Activated naive CD4-positive, alpha-beta T cell treated with anti-CD3 and anti-CD28 coated beads for 36 hours (primary cell): ENCODE measurements at places on chromosomes 4 and X. TPM values are rescaled to one million over a fixed set of nuclear protein-coding genes. Genes with fewer than 3 reads are reported as not detected.

DNA sequence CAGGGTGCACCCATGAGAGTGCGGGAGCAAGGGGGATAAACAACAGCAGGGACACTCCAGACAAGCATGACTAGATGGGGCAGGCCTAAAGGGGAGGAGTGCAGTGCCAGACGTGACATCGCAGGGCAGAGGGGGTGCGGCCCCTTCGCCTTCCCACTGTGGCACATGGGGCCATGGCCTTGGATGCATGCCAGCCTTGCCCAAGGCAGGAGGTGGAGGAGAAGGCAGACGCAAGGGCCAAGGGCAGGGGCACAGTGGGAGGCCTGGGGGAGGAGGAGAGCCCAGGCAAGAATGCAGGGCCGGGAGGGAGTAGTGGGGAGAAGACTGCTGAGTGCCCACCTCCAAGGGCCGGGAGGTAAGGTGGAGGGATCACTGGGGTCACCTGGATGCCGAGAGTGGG is 21.6 kb downstream of the PNMA6E start:
- no peak overlapping the region for H3K4me3 ChIP-seq
- DNase-seq: no peak
- H3K4me1 ChIP-seq: no peaks in the 10 kb centered on the region
- H3K27me3 ChIP-seq: no peaks in the 10 kb centered on the region
- no peak overlapping the region for H3K27ac ChIP-seq

The PRR32 gene
- total RNA-seq: not detected

- no peaks in the 10 kb centered on the region for H3K27me3 ChIP-seq
- DNase-seq: no peak
- no peaks in the 10 kb centered on the region for H3K4me1 ChIP-seq
- no peaks in the 10 kb centered on the region for H3K36me3 ChIP-seq
- no peak overlapping the region for H3K4me3 ChIP-seq
Measured at GRCh38 chr4:174999407-174999806, 81.2 kb downstream of the ADAM29 start.

The GABRG1 gene
- total RNA-seq: not detected

GRCh38 chr4:182113779-182114178 is 129.4 kb upstream of the TENM3 start:
- H3K4me3 ChIP-seq: no peak overlapping the region
- H3K4me1 ChIP-seq: no peaks in the 10 kb centered on the region
- no peak for DNase-seq
- no peaks in the 10 kb centered on the region for H3K36me3 ChIP-seq
- H3K27ac ChIP-seq: no peak overlapping the region

GRCh38 chrX:72712094-72712755 is 1.9 kb downstream of the PHKA1 start:
- H3K4me3 ChIP-seq: no peak overlapping the region
- H3K36me3 ChIP-seq: no peaks in the 10 kb centered on the region
- H3K27me3 ChIP-seq: peaks cover 4% of the 10 kb centered on the region
- peaks cover 6% of the 10 kb centered on the region for H3K4me1 ChIP-seq
- H3K27ac ChIP-seq: no peak overlapping the region
- DNase-seq: no peak

DNA sequence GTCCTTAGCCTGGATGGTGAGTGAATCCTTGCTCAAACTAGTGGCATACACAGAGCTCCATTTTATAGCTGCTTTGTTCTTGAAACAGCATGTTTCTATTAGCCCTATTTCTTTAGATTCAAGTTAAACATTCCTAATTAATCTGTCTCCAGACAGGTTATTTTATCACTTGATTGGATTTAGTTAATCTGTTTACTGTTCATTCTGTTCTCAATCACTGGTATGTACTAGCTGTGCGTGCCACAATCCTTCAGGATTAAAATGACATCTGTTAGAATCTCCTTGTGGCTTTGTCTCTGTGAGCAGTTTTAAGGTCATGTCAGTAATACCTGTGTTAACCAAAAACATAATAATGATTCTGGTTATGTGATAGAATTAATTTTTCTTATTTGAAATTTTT is 36.5 kb downstream of the PTPN13 start:
- H3K27me3 ChIP-seq: peaks cover 4% of the 10 kb centered on the region
- no peaks in the 10 kb centered on the region for H3K36me3 ChIP-seq
- DNase-seq: no peak
- no peak overlapping the region for H3K4me3 ChIP-seq
- no peaks in the 10 kb centered on the region for H3K4me1 ChIP-seq

GRCh38 chrX:107718156-107718621 is 57.4 kb downstream of the TSC22D3 start:
- H3K27me3 ChIP-seq: no peaks in the 10 kb centered on the region
- peak overlapping the region; percentile 63 for H3K4me3 ChIP-seq
- H3K27ac ChIP-seq: peak overlapping the region; percentile 77

DNA sequence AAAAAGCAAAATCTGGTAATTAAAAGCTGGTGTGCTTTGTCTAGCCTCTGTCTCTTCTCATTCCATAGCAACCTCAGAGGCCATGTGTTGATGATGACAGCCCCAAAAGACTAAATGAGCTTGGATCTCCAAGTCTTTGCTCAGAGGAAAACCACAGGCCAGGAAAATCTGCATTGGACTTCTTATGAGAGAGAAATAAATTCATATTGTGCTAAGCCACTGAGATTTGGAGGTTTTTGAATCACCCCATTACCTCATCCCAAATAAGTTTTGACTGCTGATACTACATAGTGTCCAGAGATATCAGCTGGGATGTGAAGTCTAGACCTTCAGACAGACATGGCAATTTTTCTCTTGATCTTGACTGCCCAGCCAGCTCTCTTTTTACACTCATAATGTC is 178.6 kb upstream of the DIPK2B start:
- no peak for DNase-seq
- peaks cover 2% of the 10 kb centered on the region for H3K27me3 ChIP-seq
- H3K36me3 ChIP-seq: no peaks in the 10 kb centered on the region

The TIGD4 gene
- 0.07 TPM for total RNA-seq

DNA sequence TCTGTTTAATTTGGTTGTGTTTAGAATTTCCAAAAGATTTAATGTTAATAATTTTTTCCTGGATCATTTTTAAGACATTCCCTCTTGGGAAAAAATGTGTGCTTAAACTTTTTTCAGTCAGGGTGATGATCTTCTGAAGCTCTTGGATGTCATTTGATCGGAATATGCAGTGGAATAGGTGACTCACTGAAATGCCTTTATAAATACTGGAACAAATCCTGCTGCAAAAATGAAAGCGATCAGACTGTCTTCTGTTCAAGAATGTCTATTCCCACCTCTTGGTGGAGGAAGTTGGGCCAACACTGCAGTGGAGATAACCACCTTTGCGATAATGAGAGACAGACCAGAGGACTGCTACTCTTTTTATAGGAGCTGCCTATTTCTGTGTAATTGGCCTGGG is 46.7 kb downstream of the LARP1B start:
- H3K4me3 ChIP-seq: no peak overlapping the region
- DNase-seq: no peak
- H3K27me3 ChIP-seq: no peaks in the 10 kb centered on the region
- peaks cover 31% of the 10 kb centered on the region for H3K36me3 ChIP-seq
- no peaks in the 10 kb centered on the region for H3K4me1 ChIP-seq

The COQ2 gene
- 18.7 TPM for total RNA-seq

GRCh38 chr4:42637867-42638266 is 19.0 kb downstream of the ATP8A1 start:
- no peak for DNase-seq
- H3K4me1 ChIP-seq: peaks cover 81% of the 10 kb centered on the region
- no peak overlapping the region for H3K4me3 ChIP-seq
- H3K27me3 ChIP-seq: no peaks in the 10 kb centered on the region
- no peak overlapping the region for H3K27ac ChIP-seq
- H3K36me3 ChIP-seq: no peaks in the 10 kb centered on the region

The REELD1 gene
- not detected for total RNA-seq

GRCh38 chrX:100829730-100830129 is 9.5 kb downstream of the CSTF2 start:
- H3K27me3 ChIP-seq: no peaks in the 10 kb centered on the region
- peaks cover 39% of the 10 kb centered on the region for H3K4me1 ChIP-seq
- H3K36me3 ChIP-seq: peaks cover 43% of the 10 kb centered on the region

GRCh38 chr4:22356987-22357596 is 158.8 kb downstream of the ADGRA3 start:
- H3K27me3 ChIP-seq: peaks cover 9% of the 10 kb centered on the region
- no peak overlapping the region for H3K27ac ChIP-seq
- H3K4me3 ChIP-seq: no peak overlapping the region
- H3K36me3 ChIP-seq: no peaks in the 10 kb centered on the region
- no peaks in the 10 kb centered on the region for H3K4me1 ChIP-seq

- H3K27me3 ChIP-seq: no peaks in the 10 kb centered on the region
- no peaks in the 10 kb centered on the region for H3K36me3 ChIP-seq
- H3K4me3 ChIP-seq: no peak overlapping the region
Measured at GRCh38 chr4:66252291-66252690, 582.0 kb upstream of the EPHA5 start.

DNA sequence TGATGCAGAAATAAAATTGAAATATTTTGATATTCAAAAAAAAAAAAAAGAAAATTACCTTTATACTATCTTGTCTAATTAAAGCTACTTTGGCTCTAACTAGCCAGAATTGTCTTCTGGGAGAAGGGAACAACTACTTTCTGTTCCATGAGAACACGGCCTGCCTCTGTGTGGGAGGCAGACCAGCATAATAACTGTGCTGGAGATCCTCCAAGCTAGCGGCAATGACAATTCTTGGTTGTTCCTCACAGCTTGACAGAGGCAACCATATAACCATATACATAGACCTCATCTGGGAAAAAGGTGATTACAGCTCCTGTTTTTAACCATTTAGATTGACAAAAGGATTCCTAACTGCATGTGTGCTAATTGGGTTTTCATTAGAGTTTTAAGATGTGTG is 95.7 kb downstream of the RBMX2 start:
- no peak overlapping the region for H3K27ac ChIP-seq
- no peaks in the 10 kb centered on the region for H3K27me3 ChIP-seq
- no peak overlapping the region for H3K4me3 ChIP-seq
- no peaks in the 10 kb centered on the region for H3K4me1 ChIP-seq

- H3K4me1 ChIP-seq: no peaks in the 10 kb centered on the region
- H3K36me3 ChIP-seq: no peaks in the 10 kb centered on the region
- no peak for DNase-seq
- H3K27me3 ChIP-seq: no peaks in the 10 kb centered on the region
- no peak overlapping the region for H3K4me3 ChIP-seq
Measured at GRCh38 chr4:114998316-114998715, 115.1 kb downstream of the NDST4 start.

The P2RY10 gene
- total RNA-seq: 63.3 TPM

DNA sequence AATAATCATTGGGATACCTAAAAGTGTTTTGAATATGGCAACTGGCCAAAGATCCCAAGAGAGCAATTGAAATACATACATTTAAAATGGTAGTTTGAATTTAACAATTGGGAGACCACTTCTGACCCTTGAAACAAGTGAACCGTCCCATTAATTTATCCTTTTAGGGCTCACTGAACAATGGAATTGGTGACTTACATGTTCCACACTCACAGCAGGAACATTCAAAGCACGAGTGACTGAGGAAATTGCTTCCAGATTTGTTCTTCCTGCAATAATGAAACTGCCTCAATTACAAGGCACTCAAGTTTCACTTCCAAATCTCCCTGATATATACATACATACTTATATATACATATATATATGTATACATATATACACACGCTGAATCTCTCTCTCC is 20.6 kb downstream of the SLC39A8 start:
- peaks cover 36% of the 10 kb centered on the region for H3K4me1 ChIP-seq
- H3K27me3 ChIP-seq: no peaks in the 10 kb centered on the region
- peaks cover 2% of the 10 kb centered on the region for H3K36me3 ChIP-seq
- no peak overlapping the region for H3K27ac ChIP-seq
- H3K4me3 ChIP-seq: no peak overlapping the region

GRCh38 chr4:54254116-54254914 is 25.2 kb downstream of the PDGFRA start:
- no peaks in the 10 kb centered on the region for H3K4me1 ChIP-seq
- H3K36me3 ChIP-seq: no peaks in the 10 kb centered on the region
- no peak overlapping the region for H3K4me3 ChIP-seq
- H3K27me3 ChIP-seq: peaks cover 8% of the 10 kb centered on the region

DNA sequence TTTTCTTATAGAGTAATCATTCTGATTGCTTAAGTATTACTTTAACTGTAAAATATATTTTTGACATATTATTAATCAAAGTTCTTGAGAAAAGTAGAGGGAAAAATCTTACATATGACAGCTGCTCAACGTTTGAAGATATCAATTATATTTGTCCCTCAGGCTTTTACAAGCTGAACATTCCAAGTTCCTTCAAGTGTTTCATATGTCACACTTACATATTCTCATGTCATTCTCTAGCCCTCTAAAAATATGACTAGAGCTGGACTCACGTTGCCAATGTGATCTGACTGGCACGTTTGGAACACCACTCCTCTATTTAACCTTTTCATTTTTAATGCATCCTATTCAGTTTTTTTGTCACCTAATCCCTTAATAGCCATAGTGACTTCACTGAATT is 492.9 kb downstream of the PCDH18 start:
- H3K27ac ChIP-seq: no peak overlapping the region
- H3K36me3 ChIP-seq: no peaks in the 10 kb centered on the region
- H3K4me3 ChIP-seq: no peak overlapping the region
- no peaks in the 10 kb centered on the region for H3K27me3 ChIP-seq

GRCh38 chr4:138650929-138651448 is 364.6 kb upstream of the NOCT start:
- no peak overlapping the region for H3K4me3 ChIP-seq
- no peaks in the 10 kb centered on the region for H3K4me1 ChIP-seq
- DNase-seq: no peak
- H3K27me3 ChIP-seq: peaks cover 2% of the 10 kb centered on the region
- no peaks in the 10 kb centered on the region for H3K36me3 ChIP-seq

- H3K4me3 ChIP-seq: no peak overlapping the region
- no peaks in the 10 kb centered on the region for H3K36me3 ChIP-seq
- no peak for DNase-seq
- no peaks in the 10 kb centered on the region for H3K27me3 ChIP-seq
- no peak overlapping the region for H3K27ac ChIP-seq
- H3K4me1 ChIP-seq: no peaks in the 10 kb centered on the region
Measured at GRCh38 chr4:138656990-138657389, 358.6 kb upstream of the NOCT start.

- no peak for DNase-seq
- H3K4me1 ChIP-seq: no peaks in the 10 kb centered on the region
- H3K4me3 ChIP-seq: no peak overlapping the region
- H3K27me3 ChIP-seq: peaks cover 4% of the 10 kb centered on the region
- H3K36me3 ChIP-seq: no peaks in the 10 kb centered on the region
Measured at GRCh38 chr4:6155996-6156750, 44.2 kb downstream of the JAKMIP1 start.

- H3K36me3 ChIP-seq: no peaks in the 10 kb centered on the region
- H3K4me1 ChIP-seq: no peaks in the 10 kb centered on the region
- H3K4me3 ChIP-seq: no peak overlapping the region
- H3K27me3 ChIP-seq: peaks cover 2% of the 10 kb centered on the region
- DNase-seq: no peak
- no peak overlapping the region for H3K27ac ChIP-seq
Measured at GRCh38 chr4:149161247-149161646, 654.4 kb downstream of the IQCM start.

GRCh38 chrX:69299285-69299684 is 134.0 kb upstream of the PJA1 start:
- H3K4me3 ChIP-seq: no peak overlapping the region
- peaks cover 8% of the 10 kb centered on the region for H3K27me3 ChIP-seq
- DNase-seq: no peak
- no peak overlapping the region for H3K27ac ChIP-seq
- no peaks in the 10 kb centered on the region for H3K36me3 ChIP-seq
